CD4-positive, alpha-beta memory T cell (primary cell): ENCODE measurements at places on chromosomes 5 and 9. TPM values are rescaled to one million over a fixed set of nuclear protein-coding genes. Genes with fewer than 3 reads are reported as not detected.

CXXC5 gene
- total RNA-seq = 3.6 TPM

DCAF10 gene
- 21.7 TPM for total RNA-seq

MCC gene
- 11.2 TPM for total RNA-seq

DNA sequence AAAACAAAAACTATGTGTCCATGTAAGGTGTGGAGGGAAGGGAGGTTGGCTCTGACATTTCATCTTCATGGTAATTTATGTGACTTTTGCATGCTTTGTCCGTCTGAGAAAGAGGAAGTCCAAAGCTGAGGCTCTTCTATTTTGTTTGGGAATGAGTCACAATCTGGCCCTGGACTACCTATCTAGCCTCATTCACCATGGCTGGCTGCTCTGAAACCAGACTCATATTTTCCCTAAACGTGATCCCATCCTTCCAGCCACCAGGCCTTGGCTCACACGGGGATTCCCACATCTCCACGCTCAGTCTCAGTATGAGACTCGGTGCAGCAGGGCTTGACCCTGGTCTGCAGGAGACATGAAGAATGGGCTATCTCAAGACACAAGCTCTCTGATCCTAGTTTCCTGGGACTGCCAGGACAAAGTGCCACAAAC, 672.8 kb downstream of the ACTL7B start:
- H3K27me3 ChIP-seq = no peaks in the 10 kb centered on the region
- H3K4me3 ChIP-seq = no peak overlapping the region
- DNase-seq = no peak
- no peaks in the 10 kb centered on the region for H3K36me3 ChIP-seq

DNA sequence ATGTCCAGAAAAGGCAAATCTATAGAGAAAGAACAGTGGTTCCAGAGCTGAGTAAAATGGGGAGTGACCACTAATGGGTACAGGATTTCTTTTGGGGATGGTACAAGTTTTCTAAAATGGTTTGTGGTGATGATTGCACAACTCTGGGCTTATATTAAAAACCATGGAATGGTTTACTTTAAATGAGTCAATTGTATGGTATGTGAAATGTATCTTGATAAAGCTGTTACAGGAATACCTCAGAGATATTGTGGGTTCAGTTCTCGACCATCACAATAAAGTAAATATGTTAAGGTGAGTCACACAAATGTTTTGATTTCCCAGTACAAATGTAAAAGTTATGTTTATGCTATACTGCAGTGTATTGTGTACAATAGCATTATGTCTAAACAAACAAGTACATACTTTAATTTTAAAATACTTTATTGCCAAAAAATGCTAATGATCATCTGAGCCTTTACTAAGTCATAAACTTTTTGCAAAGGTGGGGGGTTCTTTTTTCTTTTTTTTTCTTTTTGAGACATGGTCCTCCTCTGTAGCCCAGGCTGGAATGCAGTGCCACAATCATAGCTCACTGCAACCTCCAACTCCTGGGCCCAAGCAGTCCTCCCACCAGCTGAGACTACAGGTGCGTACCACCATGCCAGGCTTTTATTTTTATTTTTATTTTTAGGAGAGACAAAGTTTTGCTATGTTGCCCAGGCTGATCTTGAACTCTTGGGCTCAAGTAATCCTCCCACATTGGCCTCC, 65.9 kb downstream of the SHOC1 start:
- no peak overlapping the region for H3K4me3 ChIP-seq
- H3K4me1 ChIP-seq = no peaks in the 10 kb centered on the region
- no peaks in the 10 kb centered on the region for H3K27me3 ChIP-seq
- DNase-seq = no peak

- peaks cover 61% of the 10 kb centered on the region for H3K36me3 ChIP-seq
- H3K27me3 ChIP-seq = no peaks in the 10 kb centered on the region
- H3K4me1 ChIP-seq = no peaks in the 10 kb centered on the region
- H3K27ac ChIP-seq = no peak overlapping the region
Measured at GRCh38 chr9:128385496-128386460, 14.6 kb downstream of the URM1 start.

- H3K4me1 ChIP-seq = no peaks in the 10 kb centered on the region
- no peak overlapping the region for H3K27ac ChIP-seq
- no peaks in the 10 kb centered on the region for H3K27me3 ChIP-seq
- H3K4me3 ChIP-seq = no peak overlapping the region
- no peaks in the 10 kb centered on the region for H3K36me3 ChIP-seq
Measured at GRCh38 chr9:84983749-84984148, 314.2 kb downstream of the NTRK2 start.

DNA sequence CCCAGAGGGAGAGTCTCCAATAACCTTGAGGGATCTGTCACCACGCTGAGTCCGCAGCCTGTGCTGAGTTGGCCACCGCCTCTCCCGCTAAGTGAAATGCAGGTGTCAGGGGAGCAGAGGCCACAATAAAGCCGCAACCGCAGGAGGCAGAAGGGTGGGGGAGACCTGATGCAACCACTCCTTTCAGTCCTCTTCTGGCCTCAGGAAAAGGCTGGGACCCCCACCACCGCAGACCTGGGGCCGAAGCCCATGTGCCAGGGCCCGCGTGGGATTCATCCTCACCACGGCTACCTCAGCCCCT, 576 bp downstream of the MAP1B start:
- H3K27me3 ChIP-seq = peaks cover 4% of the 10 kb centered on the region
- H3K27ac ChIP-seq = no peak overlapping the region
- no peak overlapping the region for H3K4me3 ChIP-seq
- H3K36me3 ChIP-seq = no peaks in the 10 kb centered on the region
- DNase-seq = no peak
- H3K4me1 ChIP-seq = no peaks in the 10 kb centered on the region

GRCh38 chr5:179345183-179345432, 153 bp downstream of the ADAMTS2 start:
- H3K4me3 ChIP-seq = no peak overlapping the region
- no peak for DNase-seq
- H3K36me3 ChIP-seq = no peaks in the 10 kb centered on the region
- H3K4me1 ChIP-seq = no peaks in the 10 kb centered on the region

- no peaks in the 10 kb centered on the region for H3K36me3 ChIP-seq
- H3K4me1 ChIP-seq = no peaks in the 10 kb centered on the region
- no peak overlapping the region for H3K4me3 ChIP-seq
- no peak overlapping the region for H3K27ac ChIP-seq
Measured at GRCh38 chr5:1919750-1920149, 37.0 kb upstream of the IRX4 start.

DNA sequence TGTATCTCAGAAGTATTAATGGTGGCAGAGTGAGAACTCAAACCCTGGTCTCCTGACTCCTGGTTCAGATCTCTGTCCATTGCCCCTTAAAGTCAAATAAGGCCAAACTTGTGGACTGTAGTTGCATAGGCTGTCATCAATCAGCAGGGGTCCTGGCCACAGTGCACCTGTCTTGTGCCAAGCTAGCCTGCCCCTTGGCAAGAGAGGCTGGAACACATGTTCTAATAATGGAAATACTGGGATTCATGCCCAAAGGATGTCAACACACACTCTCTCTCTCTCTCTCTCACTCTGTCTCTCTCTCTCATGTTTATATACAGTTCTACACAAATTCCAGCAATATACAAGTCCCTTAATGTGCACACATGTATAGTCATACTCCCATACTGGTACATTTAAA, 44.3 kb downstream of the GLRA1 start:
- H3K4me3 ChIP-seq = no peak overlapping the region
- no peak overlapping the region for H3K27ac ChIP-seq
- DNase-seq = no peak

DNA sequence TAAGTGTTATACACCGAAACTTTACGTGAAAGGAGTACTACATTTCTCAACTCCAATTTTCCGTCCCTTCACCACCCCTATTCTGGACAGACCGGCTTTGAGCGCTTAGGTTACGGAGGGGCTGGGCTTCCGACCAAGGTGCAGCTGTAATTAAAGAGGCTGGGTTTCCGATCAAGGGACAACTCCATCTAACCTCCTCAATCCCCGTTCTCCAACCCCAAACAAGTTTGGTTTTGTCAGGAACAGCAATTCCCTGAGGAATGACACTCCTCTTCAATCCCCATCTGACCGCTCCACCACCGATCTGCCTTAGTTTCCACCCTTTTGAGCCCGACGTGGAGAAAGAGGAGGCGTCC, 577 bp downstream of the TUT7 start:
- H3K4me1 ChIP-seq = peaks cover 50% of the 10 kb centered on the region
- H3K36me3 ChIP-seq = no peaks in the 10 kb centered on the region
- H3K27me3 ChIP-seq = no peaks in the 10 kb centered on the region

- no peak overlapping the region for H3K4me3 ChIP-seq
- no peaks in the 10 kb centered on the region for H3K4me1 ChIP-seq
- H3K36me3 ChIP-seq = no peaks in the 10 kb centered on the region
- no peak overlapping the region for H3K27ac ChIP-seq
- DNase-seq = no peak
Measured at GRCh38 chr5:74951865-74952264, 85.7 kb upstream of the FAM169A start.

DNA sequence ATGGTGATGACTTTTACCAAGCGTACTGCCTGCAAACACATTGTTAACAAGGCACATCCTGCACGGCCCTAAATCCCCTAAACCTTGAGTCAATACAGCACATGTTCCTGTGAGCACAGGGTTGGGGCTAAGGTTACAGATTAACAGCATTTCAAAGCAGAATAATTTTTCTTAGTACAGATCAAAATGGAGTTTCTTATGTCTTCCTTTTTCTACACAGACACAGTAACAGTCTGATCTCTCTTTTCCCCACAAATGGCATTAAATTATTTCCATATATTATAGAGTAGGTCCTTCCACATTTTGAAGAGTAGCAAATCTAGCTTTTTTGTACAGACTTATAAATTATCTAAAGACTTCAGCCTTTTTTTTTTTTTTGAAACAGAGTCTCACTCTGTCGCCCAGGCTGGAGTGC, 1.6 kb upstream of the TMEM141 start:
- H3K27ac ChIP-seq = no peak overlapping the region
- no peak for DNase-seq
- no peak overlapping the region for H3K4me3 ChIP-seq
- H3K27me3 ChIP-seq = no peaks in the 10 kb centered on the region

DNA sequence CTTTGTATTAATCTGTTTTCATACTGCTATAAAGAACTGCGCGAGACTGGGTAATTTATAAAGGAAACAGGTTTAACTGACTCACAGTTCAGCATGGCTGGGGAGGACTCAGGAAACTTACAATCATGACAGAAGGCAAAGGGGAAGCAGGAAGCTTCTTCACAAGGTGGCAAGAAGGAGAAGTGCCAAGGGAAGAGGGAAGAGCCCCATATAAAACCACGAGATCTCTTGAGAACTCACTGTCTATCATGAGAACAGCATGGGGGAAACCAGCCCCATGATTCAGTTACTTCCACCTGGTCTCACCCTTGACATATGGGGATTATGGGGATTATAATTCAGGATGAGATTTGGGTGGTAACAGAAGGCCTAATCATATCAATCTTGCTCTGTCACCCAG, 60.9 kb upstream of the CHD1 start:
- no peak for DNase-seq
- no peaks in the 10 kb centered on the region for H3K27me3 ChIP-seq
- H3K4me1 ChIP-seq = no peaks in the 10 kb centered on the region
- no peaks in the 10 kb centered on the region for H3K36me3 ChIP-seq

DNA sequence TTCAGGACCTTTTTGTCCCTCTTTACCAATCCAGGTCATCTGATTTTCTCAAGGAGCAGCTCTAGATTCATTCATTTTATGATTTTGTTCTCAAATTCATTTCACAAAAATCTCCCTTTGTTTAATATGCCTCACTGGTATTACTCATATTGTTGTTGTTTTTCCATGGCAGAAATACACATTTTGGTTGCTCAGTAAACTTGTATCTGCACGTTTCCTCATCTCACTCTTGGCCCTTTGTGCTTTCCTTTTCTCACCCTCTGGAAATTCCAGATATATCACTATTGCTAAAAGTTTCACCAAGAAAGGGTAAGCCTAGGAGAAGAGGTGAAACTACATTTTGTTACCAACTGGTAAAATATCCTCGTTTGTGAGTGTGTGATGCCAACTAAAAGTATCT, 14.8 kb downstream of the ASPN start:
- no peak for DNase-seq
- no peak overlapping the region for H3K4me3 ChIP-seq
- H3K27ac ChIP-seq = no peak overlapping the region
- no peaks in the 10 kb centered on the region for H3K36me3 ChIP-seq
- H3K4me1 ChIP-seq = no peaks in the 10 kb centered on the region
- no peaks in the 10 kb centered on the region for H3K27me3 ChIP-seq

- H3K27me3 ChIP-seq = no peaks in the 10 kb centered on the region
- H3K4me3 ChIP-seq = no peak overlapping the region
- no peaks in the 10 kb centered on the region for H3K36me3 ChIP-seq
- no peak overlapping the region for H3K27ac ChIP-seq
- DNase-seq = no peak
Measured at GRCh38 chr5:7066471-7067235, 329.3 kb upstream of the ADCY2 start.
